ENCODE measurements at places on chromosomes 5 and 9.
A peak's percentile ranks its signal among the peaks of the same experiment; 100 is the strongest.

DNA sequence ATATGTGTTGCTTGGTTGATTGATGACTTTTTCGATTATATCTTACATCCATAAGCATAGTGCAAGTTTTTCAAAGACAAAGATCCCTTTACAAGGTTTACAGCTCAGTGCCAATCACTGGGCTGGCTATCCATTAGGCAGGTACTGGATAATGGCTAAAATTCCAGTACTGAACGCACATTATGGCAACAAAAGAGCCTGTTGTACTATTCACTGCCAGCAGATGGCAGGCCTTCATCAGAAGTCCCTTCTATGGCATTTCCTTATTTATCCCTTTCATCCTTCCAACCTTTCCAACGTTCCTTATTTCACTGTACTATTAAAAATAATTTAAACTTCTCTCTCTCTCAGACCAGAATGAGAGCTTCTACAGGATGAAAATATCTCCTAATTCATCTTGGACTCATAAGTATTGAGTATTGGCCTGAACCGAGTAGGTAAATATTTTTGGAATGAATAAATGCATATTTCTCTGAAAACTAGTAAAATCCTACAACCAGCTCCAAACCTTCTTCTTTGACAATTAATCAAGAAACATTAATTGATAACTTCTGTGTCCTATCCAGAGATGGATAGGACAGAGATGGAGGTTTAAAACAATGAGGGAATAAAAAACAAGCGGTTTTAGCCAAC, 6.7 kb upstream of the WNT8A start:
- peak; percentile 69 for DNase-seq

GRCh38 chr5:107331312-107331711, 339.4 kb downstream of the EFNA5 start:
- DNase-seq: no peak

DNA sequence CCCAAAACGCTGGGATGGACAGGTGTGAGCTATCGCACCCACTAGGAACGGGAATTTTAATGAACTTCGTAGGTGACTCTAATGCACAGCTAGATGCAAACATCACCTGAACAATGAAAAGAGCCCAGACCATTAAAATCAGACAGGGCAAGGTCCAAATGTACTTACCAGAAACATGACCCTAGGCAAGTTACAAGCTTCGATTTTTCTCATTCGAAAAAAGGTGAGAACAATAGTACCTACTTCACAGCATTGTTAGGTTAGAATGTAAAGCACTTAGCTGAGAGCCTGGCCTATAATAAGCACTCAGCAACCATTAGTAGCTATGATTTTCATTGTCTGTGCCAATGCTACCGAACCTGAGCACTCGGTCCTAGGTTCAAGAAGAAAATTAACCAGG, 5.8 kb upstream of the KLHL3 start:
- DNase-seq: no peak

DNA sequence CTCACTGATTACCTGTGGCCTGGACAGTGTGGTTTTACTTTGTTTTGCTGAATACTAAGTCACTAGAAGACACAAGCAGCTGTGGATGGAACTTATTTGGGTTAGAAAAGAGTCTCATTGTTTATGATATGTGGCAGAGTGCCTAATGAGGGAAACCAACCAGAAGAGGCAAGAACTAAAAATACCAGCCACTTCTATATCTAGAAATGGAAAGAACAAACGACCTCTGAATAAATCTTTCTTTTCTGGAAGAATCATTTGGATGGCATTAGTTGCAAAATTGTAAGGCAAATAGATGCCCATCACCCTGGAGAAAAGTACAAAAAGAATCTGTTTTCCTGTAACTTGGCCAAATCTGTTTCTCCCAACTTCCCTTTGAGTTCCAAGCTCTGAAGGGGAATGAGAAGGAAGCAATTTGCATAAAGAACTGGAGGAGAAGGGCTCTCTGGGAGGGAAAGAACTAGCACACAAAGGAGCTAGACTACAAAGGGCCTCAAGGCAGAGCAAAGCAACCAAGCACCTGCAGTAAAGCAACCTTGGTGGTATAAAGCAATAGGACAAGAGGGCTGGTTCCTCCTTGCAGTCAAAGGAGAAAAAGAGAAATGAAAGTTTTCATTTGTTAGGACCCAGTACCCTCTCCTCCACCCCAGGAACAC, 455.4 kb downstream of the CAAP1 start:
- DNase-seq: no peak

- no peak for DNase-seq
Observed at GRCh38 chr5:136420168-136420898, 55.0 kb upstream of the TRPC7 start.

DNA sequence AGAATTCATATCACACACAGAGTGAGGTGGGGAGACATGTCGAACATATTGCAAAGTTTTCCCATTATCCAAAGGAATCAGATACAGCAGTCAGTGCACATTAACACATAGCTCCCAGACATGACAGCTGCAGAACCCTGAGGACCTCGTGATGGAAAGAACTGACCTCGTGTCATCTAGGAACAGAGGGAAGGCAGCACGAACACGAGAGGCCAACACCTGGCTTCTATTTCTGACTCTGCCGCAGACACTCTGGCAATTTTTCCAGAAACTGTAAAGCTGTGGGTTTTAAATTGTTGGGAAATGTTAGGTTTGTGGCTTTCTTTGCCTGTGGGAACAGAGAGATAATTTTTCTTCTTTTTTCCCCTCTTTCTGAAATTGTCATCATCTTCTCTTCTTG, 315.0 kb upstream of the PIK3R1 start:
- no peak for DNase-seq

- DNase-seq: no peak
Observed at GRCh38 chr5:15796557-15796956, 296.6 kb downstream of the FBXL7 start.

DNA sequence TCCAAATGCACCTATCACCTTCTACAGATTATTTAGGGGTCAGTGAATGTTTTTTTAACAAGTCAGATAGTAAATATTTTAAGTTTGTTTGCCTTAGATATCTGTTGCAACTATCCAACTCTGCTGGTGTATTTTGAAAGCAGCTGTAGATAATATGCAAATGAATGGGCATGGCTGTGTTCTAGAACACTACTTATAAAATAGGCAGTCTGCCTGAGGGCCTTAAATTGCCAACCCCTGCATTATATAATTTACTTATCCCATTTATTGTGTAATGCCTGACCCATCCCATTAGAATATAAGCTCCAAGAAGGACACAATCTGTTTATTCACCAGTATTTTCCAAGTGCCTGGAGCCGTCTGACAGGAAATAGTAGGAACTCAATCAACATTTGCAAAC, 149.0 kb downstream of the TTC39B start:
- no peak for DNase-seq

DNA sequence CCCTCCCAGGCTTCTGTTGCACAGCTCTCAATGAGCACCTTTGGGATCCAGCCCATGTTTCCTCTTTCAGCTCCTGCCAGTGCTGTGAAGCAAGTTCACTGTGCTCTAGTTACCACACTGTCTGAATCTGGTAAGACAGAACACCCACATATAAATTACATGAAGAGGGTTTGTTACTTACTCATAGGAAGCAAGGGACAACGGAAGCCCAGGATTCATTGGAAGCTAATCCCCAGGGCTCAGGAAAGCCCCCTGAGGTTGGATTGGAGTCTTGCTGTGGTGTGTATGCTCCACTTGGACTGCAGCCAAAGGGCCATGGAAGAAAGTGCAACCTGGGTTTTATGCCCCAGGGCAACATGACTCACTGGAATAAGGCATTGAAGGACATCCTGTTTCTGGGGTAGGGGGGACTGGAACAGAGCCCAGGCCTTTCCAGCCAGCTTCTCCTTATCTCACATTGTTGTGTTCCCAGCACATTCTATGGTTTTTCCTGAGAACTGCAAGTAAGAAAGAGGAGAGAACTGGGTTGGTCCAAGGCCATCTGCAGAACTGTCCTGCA, 15.6 kb upstream of the CLK4 start:
- peak; percentile 35 for DNase-seq

DNA sequence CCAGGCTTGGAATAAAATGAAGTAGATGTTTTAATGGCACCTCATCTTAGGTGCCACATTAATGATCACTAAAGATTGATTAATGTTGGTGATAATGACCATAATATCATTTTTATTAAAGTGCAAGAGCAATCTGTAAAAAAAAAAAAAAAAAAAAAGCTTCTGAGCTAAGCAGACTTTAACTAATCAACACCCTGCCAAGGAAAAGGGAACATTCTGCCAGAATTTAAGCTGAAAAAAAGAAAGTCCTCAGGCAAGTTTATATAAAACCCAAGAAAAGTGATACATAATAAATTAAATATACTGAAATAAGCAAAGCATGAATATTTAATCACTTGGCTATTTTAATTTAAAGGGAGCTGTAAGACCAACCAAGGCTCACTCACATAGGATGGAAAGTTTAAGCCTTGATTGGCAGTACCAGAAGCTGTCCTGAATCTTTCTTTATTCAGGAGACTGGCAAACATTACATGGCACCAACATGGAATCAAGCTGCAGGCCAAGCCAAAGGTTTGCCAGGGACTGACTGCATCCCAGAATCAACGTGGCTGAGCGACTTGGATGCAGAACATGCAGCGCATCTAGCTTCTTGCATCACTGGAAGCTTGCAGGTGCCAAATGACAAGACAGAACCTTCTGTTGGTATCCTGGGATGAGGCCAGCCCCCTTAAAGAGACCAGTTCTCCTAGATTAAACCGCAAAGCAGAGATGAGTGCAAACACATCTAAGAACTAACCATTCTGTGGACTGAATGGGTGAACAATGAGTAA, 413.6 kb downstream of the ENC1 start:
- no peak for DNase-seq

- no peak for DNase-seq
Observed at GRCh38 chr9:86061972-86062739, 37.2 kb downstream of the GOLM1 start.

- no peak for DNase-seq
Observed at GRCh38 chr9:112531666-112532282, 45.1 kb downstream of the KIAA1958 start.

DNA sequence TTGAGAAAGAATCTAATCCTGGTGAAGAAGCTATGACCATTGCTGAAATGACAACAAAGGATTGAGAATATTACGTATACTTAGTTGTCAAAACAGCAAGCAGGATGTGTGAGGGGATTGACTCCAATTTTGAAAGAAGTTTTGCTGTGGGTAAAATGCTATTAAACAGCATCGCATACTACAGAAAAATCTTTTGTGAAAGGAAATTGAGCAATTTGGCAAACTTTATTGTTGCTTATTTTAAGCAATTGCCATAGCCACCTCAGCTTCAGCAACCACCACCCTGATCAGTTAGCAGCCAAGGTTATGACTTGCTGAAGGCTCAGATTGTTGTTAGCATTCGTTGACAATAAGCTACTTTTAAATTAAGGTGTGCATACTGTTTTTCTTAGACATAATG, 22.5 kb upstream of the ARL14EPL start:
- no peak for DNase-seq

- DNase-seq: no peak
Observed at GRCh38 chr5:178429156-178429468, 161.1 kb downstream of the COL23A1 start.

- no peak for DNase-seq
Observed at GRCh38 chr5:4212981-4213819, 617.6 kb downstream of the IRX1 start.

DNA sequence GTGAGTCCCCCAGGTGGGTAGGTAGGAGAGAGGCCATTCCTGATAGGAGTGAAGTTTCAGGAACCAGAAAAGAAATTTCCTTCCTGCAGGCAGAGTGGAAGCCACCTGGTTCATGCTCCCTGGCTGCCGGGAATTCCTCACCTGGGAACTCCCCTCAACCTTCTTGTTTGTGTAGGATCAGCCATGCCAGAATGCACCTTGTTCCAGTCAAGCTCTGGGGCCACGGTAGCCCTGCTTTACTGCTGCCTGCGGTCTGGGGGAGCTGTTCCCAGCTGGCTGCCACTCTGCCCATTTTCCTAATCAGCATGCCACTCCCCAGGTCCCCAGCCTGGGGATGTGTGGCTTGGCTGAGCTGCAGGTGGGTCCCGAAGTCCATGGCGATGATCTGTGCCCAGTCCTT, 18.7 kb upstream of the B4GALT1 start:
- DNase-seq: no peak

GRCh38 chr5:68456756-68457217, 241.2 kb downstream of the PIK3R1 start:
- peak; percentile 23 for DNase-seq

- DNase-seq: no peak
Observed at GRCh38 chr5:30650311-30650710, 543.2 kb upstream of the CDH6 start.

GRCh38 chr5:150289551-150290390, at the start of gene CAMK2A:
Gene CAMK2A (minus strand): TSS chr5:150289773. CDS start chr5:150289625, 148 bp downstream.
- DNase-seq: no peak

DNA sequence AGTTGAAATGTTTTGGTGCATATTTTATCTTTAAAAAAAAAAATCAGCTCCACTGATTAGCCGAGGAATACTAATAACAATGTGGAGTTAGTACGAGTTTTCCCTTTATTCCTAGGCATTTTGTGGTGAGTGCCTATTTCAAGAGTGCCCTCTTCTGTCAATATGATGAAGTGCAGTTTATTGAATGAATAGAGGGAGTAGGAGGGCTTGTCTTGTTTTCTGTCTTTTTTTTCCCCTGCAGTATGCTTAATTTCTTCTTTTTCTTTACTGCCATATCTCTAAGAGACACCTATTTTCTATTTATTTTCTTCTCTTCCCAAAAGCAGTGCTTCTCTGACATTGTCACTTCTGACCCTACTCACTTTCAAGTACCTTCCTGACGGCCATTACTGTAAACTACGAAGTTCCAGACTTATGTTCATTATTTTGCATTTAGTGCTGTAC, 169.6 kb upstream of the PITX1 start:
- DNase-seq: peak; percentile 27

- DNase-seq: no peak
Observed at GRCh38 chr9:107174441-107174840, 108.6 kb upstream of the RAD23B start.

- no peak for DNase-seq
Observed at GRCh38 chr9:135519179-135519971, 1.9 kb upstream of the LCN1 start.

- DNase-seq: no peak
Observed at GRCh38 chr9:94703488-94704140, 22.9 kb upstream of the AOPEP start.

- DNase-seq: no peak
Observed at GRCh38 chr5:73193592-73193991, 20.6 kb downstream of the TMEM174 start.

DNA sequence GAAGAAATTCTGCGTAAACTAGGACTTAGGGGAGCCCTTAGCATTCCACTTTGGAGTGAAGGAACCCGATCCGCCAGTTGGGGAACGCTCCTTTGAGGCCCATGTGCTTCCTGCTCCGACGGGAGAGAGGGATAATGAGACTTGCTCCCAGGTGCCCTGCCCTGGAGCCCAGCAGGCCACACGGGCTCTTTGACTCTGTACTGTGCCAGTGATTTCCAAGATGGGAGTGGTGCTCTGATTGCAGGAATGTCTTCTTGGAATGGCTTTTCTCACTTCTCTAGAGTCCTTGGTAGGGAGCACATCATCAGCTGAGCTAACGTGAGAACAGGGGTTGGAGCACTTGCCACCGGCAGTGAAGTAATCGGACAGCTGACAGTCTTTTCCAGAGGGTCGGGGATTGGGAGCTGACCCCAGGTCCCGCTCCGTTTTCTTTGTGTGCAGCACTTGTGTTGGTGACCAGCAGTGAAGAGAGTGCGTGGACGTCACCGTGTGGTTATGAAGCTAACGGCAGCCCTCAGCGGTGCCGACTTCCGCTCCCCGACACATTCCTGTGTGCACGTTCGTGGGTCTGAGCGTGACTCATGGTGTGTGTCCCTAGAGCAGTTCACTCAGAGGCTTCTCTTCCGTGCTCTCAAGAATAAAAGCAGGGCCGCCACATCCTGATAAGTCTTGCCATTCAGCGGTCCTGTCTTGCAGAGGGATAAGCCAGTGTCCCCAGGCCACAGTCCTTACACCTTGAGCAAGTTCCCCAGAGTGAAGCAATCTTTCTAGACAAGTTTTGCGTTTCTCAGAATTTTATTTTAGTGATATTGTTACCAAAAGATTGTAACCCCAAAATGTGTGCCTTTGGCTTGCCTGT, 25.6 kb downstream of the ABL1 start:
- peak; percentile 28 for DNase-seq
